ENCODE measurements at places on chromosomes 3 and 15.

GRCh38 chr3:185457376-185457775, 41.5 kb downstream of the TMEM41A start:
- no peak for DNase-seq

GRCh38 chr3:160648701-160649100, 28.3 kb upstream of the ARL14 start:
- DNase-seq = no peak

GRCh38 chr15:49888734-49889133, 230.3 kb downstream of the ATP8B4 start:
- DNase-seq = peak; percentile 18

DNA sequence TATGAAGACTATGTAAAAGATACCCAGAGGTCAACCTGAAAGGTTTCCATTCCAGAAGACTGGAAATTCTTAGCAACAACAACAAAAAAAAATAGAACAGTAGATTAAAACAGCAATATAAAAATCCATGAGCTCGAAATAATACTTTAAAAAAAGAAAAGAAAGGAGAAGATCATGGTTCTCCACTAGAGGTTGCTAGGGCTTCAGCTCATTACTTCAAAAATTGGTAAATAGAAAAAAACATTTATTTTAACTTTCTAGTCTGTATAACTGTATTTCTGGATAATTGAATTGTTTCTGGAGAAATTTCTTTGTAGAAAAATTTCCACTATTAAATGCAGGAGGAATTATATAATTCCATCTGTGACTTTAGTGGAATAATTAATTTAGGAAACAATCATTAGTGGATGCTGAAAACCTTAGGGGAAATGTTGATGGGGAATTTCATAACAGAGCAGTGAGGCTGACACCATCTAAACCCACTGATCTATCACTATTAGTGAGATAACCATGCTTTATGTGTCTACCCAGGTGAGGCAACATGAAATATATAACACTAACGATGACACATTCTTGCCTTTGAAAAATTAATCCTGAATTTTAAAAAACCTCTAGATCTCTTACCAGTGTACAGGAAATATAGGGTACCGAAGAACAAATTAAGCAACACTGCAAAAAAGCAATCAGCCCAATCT, 62.5 kb upstream of the SNRK start:
- no peak for DNase-seq

DNA sequence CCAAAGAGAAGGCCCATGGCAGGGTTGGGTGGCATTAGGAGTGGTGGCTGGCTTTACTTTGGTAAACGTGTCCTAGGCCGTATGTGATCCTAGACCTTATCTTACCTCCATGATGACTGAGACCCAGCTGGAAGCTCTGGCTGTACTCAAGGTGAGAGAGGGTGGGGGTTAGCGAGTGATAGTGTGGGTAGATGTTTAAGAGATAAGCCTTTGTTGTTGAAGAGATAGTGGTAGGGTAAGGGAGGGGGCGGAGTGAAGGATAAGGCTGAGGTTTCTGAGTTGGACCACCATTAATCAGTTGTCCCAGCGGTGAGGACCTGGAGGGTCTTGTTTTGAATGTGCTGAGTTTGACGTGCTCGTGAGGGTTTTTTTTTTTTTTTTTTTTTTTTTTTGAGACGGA, 61.5 kb upstream of the ULK4 start:
- no peak for DNase-seq

- no peak for DNase-seq
These were observed 506 bp upstream of the ATP1B3 start for GRCh38 chr3:141875893-141876380.

- no peak for DNase-seq
These were observed 77.5 kb downstream of the ATP10A start for GRCh38 chr15:25785641-25786025.

DNA sequence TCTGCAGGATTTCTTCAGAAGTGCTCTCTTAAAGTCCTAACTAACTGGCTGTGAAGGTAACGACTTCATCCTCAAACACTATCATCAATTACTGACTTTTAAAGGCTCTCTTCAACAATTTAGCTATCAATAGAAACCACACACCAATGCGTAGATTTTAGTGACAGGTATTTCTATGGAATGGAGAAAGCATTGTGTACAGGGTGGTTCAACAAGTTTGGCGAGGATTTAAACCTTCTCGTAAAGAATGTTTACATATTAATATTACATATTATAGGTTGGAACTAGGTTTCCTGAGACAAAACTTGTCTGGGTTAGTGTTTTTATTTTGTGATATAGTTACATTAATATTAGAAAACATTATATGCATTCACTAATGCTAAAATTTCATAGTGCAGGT, 233.6 kb downstream of the CHL1 start:
- no peak for DNase-seq

DNA sequence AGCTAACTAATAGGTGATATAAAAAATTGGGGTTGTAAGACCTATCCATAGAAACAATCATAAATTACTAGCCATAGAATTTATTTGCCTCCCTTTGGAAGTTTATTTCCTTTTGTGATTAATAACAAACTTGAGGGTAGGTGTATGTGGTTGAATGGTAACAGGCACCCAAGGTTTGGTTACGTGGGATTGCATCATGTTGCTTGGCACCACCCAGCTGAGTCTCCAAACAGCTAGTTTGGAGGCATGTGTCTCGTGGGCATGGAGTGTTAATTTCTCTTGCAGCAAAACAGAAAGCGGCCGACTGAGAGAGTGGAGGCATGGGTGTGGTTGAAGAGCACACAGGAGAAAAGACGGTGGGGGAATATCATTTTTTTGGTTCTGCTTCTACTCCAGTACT, 441.4 kb downstream of the CNTN4 start:
- DNase-seq = no peak

- no peak for DNase-seq
These were observed 169.4 kb downstream of the MCTP2 start for GRCh38 chr15:94400526-94401298.

- peak; percentile 76 for DNase-seq
These were observed 42.6 kb upstream of the TMCO5A start for GRCh38 chr15:37891766-37892368.

DNA sequence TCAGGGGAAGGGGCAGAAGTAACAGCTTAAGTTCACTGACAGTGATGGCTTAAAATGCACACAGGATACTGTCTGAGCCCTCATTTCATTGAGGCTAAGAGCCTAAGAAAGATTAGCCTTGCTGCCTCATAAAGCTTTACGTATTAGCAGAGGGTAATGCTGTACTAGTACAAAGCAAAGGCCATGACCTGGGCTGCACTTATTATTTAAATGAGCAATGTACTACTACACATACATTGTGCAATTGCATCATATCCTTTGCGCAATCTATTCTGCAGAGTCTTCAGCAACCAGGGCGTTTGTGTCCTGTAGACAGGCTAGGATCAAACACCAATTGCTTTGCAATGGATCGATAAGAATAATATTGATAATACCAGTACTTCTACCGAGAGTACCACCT, 221.8 kb downstream of the TPRG1 start:
- DNase-seq = no peak

- no peak for DNase-seq
These were observed 68.6 kb downstream of the EXOG start for GRCh38 chr3:38564631-38565338.

DNA sequence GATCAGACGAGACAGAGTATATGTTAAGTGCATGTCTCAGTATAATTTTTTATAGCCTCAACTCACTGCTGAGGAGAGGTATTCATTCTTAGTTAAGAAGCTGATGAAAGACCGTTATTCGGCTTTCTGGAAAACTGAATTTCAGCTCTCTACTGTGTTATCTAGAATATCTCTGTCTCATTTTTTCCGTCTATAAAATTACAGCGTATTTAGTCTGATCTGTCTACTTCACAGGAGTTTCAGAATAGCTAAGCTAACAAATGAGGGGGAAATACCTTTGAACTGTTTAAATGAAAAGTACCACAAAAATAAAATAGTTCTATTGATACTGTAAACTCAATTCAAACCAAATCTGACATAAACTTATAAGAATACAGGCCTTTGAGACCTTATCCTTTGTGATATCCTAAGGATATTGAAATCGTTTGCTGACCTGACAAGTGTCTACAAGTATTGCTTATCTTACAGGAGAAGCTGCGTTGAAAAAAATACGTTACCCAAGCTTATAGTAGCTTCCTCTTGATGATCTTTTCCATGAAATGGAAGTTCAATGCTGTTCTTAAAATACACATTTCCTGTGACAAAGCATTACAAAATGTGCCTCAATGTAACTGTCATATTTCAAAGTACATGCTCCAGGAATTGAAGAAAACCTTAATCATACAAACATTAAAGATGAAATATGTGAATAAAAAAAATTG, 104.6 kb downstream of the IL1RAP start:
- no peak for DNase-seq

- DNase-seq = peak; percentile 45
These were observed 3.2 kb downstream of the ZDHHC19 start for GRCh38 chr3:196207833-196208607.
